ENCODE measurements at places on chromosomes 2 and 18.
A peak's percentile ranks its signal among the peaks of the same experiment; 100 is the strongest.

GRCh38 chr2:23375448-23375847 lies 9.5 kb upstream of the KLHL29 start:
- peak; percentile 60 for DNase-seq

DNA sequence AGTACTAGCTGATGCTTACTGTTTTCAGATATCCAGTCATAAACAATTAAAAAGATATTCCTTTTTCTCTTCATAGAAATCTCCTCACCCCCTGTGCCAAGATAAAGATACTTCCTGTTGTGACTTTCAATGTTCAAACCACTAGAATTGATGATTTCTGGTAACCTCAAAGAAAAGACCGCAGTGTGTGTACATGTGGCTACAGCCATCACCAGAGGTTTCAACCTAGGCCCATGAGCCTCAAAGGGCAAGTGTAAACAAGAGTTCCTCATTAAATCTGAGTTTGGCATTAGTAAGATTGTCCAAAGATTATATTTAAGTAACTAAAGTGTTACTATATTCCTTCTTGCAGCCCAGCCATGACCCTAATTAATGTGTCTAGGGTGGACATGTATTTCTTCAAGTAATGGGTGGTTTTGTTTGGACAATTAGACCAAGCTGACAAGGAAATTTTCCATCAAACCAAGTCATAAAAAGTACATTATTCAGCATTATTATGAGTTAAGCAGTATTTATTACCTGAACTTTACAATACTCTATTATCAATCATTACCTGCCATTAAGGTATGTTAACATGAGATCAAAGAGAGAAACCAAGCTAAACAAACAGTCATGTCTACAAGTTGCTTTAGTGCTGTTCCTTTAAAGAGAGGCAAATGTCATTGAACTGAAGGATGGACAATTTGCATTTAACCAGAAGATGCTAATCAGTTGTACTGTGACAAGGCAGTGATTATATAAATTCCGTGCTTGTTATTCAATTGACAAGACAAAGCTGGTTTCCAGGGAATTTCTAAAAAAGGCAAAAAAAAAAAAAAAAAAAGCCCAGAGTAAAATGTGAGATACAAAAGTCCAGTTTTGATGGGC lies 382.7 kb downstream of the LNPK start:
- DNase-seq: no peak

DNA sequence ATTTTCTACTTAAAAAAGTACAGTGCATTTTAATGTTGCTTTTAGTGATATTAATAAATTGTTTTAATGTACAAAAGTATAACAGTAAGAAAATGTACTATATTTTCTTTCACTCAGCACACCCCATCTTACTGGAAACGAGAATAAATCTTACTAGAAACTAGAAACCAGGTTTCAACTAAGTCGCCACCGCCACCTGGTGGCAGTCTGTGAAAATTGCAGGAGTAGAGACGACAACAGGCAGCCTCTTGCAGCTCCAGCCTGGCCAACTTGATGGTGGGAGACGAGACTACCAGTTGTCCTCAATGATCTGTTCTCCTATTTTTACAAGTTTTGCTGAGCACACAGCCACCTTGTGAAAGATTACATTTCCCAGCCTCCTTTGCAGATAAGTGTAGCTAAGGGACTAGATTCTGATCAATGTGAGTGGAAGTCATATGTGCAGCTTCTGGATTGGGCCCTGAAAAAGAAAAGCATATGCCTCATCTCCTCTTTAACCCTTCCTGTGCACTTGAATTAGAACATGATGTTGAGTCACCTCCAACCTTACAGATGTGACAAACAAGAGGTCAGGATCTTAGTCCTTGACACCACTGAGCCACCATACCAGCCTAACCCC lies 8.7 kb downstream of the OTOF start:
- peak; percentile 53 for DNase-seq

GRCh38 chr18:22879293-22879692 lies 53.8 kb upstream of the RBBP8 start:
- DNase-seq: no peak

- DNase-seq: no peak
These were observed 316 bp downstream of the GRP start for GRCh38 chr18:59220164-59220783.

- DNase-seq: no peak
These were observed 4.6 kb downstream of the LOXL3 start for GRCh38 chr2:74548900-74549826.

DNA sequence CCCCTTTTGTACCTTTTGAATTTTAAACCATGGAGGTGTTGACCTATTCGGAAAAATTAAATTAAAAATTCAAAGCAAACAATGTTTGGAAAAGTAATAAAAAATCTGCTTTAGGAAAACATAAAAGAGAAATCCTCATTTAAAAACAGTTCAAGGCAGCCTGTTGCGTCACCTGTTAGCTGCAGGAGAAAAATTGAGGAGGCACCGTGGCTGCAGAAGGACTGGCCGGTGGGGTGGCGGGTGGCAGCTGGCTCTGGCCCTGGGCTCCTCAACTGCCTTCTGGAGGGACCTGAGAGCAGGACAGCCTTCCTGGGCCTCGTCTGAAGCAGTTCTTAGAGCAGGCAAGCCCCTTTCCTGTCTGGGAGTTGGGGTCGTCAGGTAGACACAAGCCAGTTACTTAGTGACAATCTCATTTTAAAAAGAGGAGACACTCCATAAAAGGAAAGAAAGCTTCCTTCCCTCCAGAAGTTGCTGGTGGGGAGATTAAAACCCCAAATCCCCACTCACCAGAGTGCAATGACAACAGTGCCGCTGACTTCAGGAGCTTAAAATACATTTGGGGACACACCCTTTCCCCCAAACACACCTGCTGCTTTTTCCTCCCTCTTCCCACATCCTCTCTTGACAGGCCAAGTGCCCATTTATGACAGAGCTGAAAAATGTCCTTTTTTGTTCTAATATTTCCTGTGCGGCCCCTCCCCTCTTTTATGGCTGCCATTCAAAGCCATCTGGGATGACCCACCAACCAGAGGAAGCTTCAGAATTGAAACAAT lies 9.7 kb downstream of the ZBTB7C start:
- DNase-seq: no peak
